Activated T-helper 17 cell treated with anti-CD3 and anti-CD28 coated beads, Interleukin-2, amount 50 U/mL, for 72 hours (primary cell): ENCODE measurements at places on chromosomes 16 and 17. TPM values are rescaled to one million over a fixed set of nuclear protein-coding genes. Genes with fewer than 3 reads are reported as not detected.

- ATAC-seq = no peak
Measured at GRCh38 chr16:15772579-15773293, 84.1 kb downstream of the MYH11 start.

GRCh38 chr17:82592767-82593589, 55.3 kb downstream of the WDR45B start:
- peak; percentile 33 for ATAC-seq

- no peak for ATAC-seq
Measured at GRCh38 chr16:62135446-62135845, 99.2 kb upstream of the CDH8 start.

DNA sequence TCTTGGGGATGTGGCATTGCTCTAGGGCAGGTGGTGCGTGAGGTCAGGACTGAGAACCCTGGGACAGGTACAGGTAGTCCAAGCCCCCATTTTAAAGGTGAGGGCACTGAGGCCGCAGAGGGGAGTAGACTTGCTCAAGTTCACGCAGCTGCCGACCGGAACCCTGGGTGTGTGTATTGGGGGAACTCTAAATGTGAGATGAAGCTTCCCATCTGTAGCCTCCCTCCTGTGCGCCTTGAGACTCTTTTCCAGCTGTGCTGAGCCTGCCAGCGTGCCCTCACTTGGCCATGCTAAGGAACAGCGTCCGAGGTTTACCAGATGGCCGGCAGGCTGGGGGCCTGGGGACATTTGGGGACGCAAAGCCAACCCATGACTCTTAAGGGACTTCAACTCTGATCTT, 79.0 kb upstream of the CDC42EP4 start:
- ATAC-seq = no peak

GRCh38 chr17:79831265-79832217, 7.7 kb downstream of the CBX4 start:
- ATAC-seq = no peak

- ATAC-seq = no peak
Measured at GRCh38 chr16:50234771-50235556, 31.4 kb upstream of the ADCY7 start.

DNA sequence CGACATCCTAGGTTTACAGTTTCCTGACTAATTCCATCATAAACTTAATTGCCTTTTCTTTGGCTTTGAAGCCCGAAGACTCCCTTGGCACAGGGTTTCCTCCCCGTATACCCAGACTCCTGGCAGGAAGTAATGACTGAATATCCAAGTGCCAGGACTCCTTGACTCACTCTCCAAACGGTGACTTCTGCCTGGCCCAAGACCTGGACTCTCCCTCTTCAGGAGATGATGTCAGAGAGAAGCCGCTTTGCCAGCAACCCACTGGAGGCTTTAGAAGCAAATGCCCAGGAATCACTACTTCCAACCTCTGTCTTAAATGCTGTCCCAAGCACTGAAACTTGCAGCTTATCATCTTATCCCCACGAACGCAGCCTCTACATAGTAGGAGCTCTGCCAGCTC, 146.5 kb downstream of the RGS9 start:
- no peak for ATAC-seq

GRCh38 chr16:3789375-3790099, 72.2 kb upstream of the TRAP1 start:
- peak; percentile 96 for ATAC-seq

GRCh38 chr17:69448431-69449102, 34.1 kb downstream of the MAP2K6 start:
- no peak for ATAC-seq

GRCh38 chr17:48751172-48751571, 22.6 kb upstream of the HOXB13 start:
- ATAC-seq = no peak

DNA sequence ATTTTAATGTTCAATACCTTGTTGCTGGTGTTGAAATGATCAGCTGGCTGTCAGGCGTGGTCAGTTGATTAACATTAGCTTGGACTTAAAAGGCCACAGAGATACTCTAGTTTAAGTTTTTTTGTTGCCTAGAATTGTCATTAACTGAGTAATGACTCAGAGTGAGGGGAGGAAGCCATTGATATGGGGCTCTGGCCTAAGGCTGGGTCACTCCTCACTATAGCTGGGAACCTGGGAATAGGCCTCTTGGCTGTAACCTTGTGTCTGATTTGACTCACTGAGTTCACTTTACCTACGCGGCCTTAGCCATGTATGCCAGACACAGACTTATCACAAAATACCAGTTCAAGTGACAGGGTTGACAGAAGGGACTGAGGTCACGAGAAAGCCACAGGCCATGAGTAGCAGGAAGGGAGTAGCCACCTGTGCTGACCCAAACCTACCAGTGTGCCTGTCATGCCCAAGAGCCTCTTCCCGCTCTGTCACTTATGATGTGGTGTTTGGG, 37.9 kb upstream of the ADCY7 start:
- ATAC-seq = peak; percentile 31

DNA sequence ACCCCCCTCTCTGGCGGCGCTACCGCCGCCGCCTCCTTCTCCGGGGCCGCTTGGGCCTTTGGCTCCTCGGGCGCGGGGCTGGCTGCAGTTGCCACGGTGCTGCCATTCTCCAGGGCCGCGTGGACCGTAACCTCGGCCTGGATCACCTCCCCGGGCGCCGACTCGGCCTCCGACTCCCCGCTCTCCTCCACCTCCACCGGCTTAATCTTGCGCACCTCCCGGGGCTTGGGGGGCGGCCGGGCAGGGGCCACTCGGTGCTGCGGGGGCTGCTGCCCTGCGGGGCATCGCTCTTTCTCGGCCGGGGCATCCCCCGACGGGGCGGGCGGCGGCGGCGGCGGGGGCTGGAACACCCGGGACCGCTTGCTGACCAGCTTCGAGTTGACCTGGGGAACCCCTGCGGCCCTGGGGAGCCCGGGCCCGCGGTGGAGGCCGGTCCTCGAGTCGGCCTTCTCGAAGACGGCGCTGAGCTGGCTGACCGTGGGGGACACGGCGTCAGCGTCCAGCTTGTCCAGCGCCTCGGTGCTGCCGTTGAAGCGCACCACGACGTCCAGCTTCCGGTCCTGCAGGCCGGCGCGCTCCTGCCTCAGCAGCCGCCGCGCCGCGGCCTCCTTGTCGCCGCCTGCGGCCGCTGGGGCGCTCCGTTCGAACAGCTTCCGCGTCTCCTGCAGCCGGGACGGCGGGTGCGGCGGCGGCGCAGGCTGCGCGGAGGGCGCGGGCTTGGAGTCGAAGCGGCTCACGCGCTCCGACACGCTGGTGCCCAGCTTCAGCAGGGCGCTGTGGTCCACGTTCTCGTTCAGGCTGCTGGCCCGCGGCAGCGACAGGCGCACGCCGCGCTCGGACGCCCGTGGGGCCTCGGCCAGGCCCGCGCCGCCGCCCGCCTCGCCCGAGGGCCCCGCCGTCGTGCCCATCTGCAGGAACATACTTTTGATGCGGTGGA, 792 bp downstream of the PPP1R9B start:
- ATAC-seq = no peak

DNA sequence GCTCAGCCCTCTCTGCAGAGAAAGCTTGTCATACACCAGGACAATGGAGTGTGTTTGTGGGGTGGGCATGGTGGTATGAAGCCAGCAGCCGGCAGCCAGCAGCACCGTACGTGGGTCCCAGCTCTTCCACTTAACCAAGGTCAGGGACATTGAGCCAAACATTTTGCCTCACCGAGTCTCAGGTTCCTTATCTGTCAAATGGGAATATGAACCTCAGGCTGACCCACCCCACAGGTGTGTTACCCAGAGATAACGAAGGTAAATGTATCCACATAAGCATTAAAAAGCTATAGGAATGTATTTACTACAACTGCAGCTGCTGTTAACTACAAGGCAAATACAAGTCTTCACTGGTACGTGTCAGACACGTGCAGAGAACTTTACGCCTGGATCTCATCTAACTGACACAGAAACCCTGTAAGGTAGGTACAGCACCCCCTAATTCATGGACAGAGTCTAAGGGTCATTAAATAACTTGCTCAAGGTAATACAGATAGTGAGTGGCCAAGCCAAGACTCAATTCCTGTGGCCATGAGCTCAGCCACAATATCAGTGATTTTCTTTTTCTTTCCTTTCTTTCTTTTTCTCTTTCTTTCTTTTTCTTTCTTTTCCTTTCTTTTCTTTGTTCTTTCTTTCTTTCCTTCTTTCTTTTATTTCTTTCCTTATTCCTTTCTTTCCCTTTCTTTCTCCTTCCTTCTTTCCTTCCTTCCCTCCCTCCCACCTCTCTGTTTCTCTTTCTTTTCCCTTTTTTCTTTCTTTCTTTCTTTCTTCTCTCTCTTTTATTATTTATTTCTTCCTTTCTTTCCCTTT, 990 bp downstream of the SLC5A11 start:
- no peak for ATAC-seq

DNA sequence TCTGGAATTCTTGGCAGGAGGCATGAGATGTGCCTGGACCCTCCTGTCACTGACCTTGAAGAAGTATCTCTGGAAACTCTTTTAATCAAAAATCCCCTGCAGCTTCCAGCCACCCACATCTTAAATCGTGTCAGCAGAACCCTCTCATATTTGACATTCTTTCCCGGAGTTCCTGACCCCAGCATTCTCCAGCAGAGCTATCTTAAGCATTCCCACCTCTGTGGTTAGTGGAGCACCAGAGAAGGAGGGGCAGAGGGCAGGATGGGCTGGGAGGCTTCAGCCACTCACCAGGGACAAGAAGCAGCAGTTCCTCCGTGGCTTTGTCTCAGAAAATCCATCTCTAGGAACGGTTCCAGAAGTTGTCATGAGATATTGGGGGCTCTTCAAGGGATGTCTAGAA, 149.9 kb downstream of the RGS9 start:
- ATAC-seq = no peak

DNA sequence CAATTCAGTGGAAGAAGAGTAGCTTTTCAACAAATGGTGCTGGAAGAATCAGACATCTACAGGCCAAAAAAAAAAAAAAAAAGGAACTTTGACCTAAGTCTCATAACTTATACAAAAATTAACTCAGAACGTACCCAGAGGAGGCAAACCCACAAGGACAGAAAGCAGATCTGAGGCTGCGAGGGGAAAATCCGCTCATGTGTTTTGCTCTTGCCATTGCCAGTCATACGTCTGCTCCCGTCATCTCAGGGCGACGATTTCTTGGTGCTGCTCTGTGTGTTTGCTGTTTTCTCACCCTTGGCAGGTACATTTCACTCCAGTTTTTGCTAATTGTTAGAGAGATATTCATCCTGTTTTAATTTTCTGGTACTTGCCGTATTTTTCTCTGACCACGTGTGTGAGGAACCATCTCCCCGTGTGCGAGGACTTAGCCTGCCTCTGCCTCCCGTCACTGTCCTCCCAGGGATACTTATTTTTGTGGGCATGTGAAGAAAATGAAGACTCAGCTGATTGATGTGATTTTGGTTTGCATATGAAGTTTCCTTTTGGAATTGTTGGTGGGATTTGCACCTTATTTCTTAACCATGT, 33.4 kb upstream of the ACSF3 start:
- peak; percentile 71 for ATAC-seq

- ATAC-seq = no peak
Measured at GRCh38 chr16:76445815-76446214, 168.6 kb downstream of the CNTNAP4 start.

GRCh38 chr16:67238806-67239470, 8.3 kb downstream of the FHOD1 start:
- no peak for ATAC-seq

DNA sequence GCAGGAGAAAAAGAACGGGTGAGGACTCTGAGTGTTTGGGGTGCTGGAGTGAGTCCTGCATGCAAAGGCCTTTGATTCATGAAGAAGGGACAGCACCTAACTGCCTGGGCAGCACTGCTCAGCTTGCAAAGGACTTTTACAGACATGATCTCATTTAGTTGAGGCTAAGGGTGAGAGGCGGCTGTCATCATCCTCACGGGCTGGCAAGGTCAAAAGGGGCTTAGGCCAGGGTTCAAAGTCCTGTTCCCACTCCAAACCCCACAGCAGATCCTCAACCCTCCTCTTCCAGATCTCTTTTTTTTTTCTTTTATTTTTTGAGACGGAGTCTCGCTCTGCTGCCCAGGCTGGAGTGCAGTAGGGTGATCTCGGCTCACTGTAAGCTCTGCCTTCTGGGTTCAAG, 4.8 kb downstream of the RHBDF2 start:
- ATAC-seq = peak; percentile 13

- ATAC-seq = no peak
Measured at GRCh38 chr17:39001703-39002637, 34.8 kb upstream of the FBXO47 start.

DNA sequence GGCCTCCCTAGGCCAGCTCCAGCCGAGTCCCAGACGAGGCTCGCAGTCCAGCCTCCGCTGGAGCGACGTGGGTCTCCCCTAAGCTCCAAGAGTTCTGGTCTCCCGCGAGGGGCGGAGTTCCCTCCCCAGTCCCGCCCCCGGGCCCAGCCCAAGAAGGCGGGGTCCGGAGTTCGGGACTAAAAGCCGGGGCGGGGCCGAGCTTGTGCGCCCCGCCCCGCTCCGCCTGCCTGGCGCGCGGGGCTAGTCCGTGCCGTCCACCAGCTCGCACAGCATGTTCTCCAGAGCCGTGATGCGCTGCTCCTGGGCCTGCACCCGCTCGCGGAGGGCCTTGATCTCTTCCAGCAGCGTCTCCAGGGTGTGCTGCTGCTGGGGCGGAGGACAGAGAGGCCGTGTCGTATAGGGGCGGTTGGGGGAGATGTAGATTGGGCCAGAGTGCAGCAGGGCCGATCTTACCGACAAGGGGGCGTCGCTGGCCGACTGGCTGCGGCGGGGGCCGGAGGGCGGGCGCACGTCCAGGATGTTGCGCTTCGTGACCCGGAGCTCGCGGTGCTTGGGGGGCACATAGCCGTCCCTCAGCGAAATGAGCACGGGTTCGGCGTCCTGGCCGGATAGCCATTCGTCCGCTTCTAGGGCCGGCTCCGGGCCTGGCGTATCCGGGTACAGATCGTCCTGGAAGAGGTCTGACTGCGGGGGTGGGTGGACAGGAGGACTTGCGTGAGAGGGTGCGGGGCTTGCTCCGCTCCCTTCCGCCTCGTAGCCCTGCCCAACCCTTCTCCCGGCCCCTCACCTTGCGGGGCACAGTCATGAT, 7.0 kb downstream of the CORO6 start:
- ATAC-seq = peak; percentile 73

DNA sequence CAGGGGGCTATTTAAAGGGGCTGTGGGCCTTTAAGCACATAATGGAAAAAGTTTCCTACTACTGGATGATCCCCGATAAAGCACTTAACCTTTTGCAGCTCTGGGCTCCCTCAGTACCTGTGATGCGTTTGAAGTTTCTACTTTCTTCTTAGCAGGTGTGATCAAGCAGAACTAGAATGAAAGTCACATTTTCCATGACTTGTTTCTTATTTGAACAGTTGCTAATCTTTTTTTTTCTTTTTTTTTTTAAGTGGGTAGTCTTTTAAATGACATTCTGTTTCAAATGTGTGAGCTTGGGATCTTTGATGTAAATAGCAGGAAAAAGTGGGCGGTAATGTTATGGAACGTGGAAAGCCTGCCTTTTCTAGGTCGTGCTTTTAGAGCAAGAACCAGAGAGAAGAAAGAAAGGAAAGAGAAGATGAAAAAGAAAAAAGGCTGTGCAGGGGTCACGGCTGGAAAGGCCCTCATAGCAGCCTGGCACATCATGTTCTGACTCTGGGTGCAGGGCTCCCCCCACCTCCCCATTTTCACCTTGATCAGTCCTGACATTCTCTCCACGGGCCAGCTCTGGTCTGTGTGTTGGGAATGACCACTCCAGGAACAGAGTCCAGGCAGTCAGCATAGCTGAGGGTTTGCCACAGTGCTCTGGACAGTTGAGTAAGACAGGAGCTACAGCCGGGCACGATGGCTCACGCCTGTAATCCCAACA, 150.6 kb downstream of the CLEC16A start:
- peak; percentile 71 for ATAC-seq

GRAP gene
- total RNA-seq = 14.4 TPM

SNN gene
- 4.9 TPM for total RNA-seq

SDK2 gene
- total RNA-seq = 0.19 TPM

OMG gene
- total RNA-seq = 0.26 TPM

NLK gene
- total RNA-seq = 8.2 TPM

OR1A1 gene
- not detected for total RNA-seq

EPOP gene
- total RNA-seq = 39.1 TPM

ALOXE3 gene
- total RNA-seq = 1.3 TPM

CCL17 gene
- 7.8 TPM for total RNA-seq
